GDM1 (cell line): ENCODE measurements at places on chromosomes 11 and 22.

GRCh38 chr11:73463359-73463758 lies 87.2 kb downstream of the RELT start:
- no peak for DNase-seq

- DNase-seq: no peak
Observed at GRCh38 chr11:73958521-73959141, 7.8 kb downstream of the DNAJB13 start.

DNA sequence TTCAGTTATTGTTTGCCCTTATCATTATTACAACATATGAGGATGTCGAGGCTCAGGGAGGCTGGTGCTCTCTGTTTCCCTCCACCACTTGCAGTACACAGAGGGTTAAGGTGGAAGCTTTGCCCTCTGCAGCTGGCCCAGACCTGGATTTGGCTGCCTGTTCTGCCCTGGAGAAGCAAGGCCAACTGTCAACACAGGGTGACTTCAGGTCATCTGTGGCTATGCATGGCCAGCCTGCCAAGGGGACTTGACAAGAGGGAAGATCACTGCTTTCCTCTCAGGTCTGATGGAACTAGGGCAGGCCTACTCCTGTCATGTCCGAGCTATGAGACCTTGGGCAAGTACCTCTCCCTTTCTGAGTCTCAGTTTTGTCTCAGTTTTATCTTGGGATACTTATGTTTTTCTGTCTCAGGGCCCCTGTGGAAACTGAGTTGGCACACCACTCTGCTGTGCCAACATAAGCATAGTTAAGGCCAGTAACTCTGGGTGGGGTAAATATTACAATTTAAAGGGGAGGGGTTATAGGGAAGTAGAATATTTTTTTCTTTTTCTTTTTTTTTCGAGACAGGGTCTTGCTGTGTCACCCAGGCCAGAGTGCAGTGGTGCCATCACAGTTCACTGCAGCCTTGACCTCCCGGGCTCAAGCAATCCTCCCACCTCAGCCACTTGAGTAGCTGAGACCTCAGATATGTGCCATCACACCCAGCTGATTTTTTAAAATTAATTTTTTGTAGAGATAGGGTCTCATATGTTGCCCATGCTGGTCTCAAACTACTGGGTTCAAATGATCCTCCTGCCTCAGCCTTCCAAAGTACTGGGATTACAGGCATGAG lies 2.4 kb upstream of the THRSP start:
- no peak for DNase-seq

DNA sequence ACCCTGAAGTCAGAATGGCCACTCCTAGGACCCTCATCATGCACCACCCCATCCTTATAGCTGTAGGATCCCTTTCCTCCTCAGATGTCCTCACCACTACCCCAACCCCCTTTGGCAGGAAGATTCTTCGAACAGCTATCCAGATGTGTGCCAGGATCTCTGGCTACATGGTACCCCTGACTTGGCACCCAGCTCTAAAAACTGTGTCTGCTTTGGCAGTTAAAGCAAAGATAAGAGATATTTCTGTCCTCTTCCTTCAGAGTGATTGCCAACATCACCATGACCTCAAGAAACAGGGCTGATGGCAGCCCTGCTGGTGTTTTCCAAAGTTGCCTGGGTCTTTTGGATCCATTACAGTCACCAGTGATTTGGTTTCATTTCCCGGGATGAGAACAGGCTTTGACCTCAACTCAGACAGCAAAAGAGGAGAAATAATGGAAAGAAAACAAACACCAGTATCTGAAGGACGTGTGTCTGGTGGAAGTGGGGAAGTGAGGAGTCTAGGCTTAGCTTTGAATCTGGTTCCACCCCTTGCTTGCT lies 4.3 kb upstream of the NRIP3 start:
- DNase-seq: no peak

DNA sequence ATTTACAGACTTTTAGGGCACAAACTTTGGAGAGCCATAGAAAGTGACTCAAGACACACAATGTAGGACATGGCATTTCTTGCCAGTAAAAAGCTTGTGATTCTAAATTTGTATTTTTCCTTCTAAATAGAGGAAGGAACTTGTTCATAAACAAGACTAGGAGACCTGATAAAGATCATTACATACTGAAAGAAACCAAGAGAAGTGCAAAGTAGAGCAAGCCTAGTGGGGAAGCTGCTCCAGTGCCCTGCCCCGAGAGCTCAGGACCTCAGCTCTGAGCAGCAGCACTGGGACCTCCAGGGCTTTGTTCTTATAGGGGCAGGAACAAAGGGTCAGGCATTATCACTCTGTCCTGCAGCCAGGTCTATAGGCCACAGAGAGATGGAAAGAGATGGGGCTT lies 7.2 kb downstream of the IRAG1 start:
- DNase-seq: no peak
